GM10248 (cell line): ENCODE measurements at places on chromosomes 1 and 21.

DNA sequence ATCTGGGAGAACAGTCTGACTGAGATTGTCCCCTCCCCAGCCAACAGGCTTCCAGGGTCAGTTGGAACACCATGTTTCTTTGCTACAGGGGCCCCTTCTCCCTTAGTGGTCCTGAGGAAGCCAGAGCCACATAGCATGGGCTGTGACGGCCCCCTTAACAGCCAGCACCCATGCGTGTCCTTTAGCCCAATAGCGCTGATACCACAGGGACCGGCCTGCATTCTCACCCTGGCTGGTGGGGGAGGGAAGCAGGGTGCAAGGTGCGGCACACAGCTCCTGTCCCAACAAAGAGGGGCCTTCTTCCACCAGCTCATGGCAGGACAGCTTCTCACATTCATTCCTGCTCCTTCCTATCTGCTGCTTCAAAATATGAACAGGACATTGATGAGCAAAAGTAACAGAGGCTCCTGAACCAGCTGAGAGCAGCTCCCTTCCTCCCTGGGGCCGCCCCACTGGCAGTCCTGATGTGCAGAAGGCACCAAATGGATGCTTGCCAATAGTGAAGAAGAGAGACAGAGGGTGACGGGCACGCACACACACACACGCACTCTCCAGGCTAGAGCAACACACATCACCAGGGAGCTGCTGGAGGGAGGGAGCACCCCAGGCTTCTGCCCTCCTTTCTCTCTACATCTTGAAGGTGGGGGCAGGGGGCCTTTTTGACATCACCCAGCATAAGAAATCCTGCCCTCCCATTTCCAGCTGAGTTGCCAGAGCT, 99.4 kb downstream of the CRYAA start:
- no peak for DNase-seq

DNA sequence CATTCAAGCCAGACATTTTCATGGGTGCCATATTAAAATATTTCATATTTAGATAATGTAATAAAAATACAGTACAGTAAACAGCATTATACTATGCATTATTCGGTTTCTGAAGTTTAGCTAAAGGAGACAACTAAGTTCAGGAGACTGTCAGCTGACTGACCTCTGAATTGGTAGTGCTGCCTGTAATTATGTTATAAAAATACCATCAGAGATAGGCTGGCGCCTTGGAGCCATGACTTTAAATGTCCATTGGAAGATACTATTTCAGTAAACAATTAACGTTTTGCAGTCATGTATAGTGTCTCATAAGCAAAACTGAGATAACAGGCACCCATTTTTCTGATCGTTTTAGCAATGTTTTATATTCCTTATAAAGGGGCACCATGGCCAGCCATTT, 11.3 kb upstream of the RAB29 start:
- DNase-seq, result no peak

DNA sequence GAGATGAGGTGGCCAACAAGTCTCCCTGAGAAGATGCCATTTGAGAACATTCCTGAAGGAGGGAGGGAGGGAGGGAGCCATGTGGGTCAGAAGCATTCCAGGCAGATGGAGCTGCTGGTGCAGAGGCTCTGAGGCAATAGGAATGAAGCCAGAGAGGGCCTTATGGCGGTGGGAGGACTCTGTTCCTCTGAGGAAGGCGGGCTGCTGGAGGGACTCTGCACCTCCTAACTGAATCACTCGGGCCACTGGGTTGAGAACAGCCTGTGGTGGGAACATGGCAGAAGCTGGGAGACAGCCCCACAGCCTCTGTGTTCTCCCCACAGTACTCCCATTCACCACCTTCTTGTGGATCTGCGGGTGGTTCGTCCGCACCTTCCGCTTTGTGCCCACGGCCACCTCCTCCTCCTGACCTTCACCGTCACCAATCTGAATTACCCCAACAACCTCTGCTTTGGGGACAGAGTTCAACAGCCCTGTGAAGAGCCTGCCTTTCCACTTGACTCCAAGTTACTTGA, 2.4 kb upstream of the TMEM125 start:
- DNase-seq, result no peak

- no peak for DNase-seq
Measured at GRCh38 chr1:236397173-236397759, 3.2 kb downstream of the EDARADD start.

DNA sequence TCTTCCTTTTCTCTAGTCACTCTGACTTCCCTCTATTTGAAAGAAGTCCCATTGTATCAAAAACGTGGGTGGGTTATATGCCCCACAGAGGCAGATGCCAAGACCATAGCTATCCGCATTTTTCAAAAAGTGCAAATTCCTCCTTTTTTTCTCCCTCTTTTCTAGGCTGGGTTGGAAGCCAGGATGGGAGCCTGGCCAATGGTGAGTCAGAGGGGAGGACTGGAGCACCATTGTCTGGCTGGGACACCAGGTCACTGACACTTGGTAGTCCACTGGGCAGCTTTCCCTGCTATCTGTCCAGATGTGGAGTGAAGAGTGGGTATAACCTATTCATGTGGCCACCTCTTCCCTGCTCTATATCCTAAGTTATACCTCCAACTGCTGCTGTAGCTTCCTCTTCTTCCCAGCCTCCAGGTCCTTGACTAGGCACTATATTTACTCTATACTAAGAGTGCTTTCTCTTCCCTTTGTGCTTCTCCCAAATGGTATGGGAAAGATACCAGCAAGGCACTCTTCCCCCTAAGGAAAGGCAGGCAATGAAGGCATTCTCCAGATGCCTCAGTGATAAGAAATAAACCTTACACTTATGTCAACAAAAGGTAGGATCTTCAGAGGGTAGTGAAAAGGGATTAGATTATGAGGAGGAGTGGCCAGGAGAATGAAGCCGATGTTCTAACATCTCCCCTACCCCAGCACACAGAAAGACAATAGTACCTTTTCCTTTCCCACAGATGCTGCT, 12.9 kb downstream of the PI4KB start:
- no peak for DNase-seq

- DNase-seq, result no peak
Measured at GRCh38 chr1:31069392-31069791, 3.9 kb upstream of the PUM1 start.

DNA sequence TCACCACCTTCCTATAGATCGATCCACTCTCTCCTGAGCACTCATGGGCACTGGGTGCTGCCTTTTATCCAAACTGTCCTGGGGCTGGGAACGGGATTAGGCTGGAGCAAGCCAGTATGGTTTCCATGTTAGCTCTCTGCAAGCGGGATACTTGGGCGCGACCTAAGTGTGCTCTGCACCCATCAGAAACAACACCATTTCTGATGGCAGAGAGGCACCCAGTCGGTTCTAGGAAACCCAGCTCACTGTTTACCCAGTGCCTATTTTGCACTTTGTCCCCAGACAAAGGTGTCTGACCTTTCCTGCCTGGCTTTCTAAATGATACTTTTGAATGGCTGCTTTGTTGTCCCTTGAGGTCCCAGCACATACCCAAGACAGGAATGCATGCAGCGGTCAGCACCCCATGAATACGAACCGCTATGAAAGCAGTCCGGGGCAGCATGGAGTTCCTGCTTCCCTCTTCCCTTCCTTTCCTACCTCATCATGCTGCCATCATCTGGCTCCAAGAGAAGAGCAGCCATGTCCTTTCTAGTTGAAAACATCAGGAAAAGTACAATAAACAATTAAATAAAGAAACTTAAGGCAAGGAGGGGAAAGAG, 83.9 kb downstream of the TRABD2B start:
- DNase-seq, result no peak

- no peak for DNase-seq
Measured at GRCh38 chr1:25183126-25183980, 48.9 kb downstream of the SYF2 start.

DNA sequence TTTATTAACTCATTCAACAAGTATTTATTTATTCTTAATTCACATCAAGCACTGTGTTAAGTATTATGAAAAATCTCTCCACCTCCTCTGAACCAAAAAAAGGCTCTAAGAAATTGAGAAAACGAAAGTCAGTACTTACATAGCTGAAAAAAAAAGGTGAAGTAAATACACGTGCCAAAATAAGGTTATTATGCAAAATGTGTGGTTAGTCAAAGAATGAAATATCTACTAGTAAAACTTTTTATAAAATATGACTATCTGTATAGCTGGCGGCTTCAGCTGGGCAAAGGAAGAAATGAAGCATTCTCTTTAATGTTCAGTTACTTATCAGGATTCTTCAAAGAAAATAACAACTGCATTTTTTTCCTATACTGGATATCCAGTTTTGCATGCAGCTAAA, 35.5 kb upstream of the ASPM start:
- peak; percentile 8 for DNase-seq

- DNase-seq, result no peak
Measured at GRCh38 chr1:59927213-59927612, 640 bp upstream of the CYP2J2 start.

- DNase-seq, result peak; percentile 12
Measured at GRCh38 chr1:198157847-198158725, 1.3 kb downstream of the NEK7 start.

- no peak for DNase-seq
Measured at GRCh38 chr1:71755441-71755840, 526.9 kb downstream of the NEGR1 start.

DNA sequence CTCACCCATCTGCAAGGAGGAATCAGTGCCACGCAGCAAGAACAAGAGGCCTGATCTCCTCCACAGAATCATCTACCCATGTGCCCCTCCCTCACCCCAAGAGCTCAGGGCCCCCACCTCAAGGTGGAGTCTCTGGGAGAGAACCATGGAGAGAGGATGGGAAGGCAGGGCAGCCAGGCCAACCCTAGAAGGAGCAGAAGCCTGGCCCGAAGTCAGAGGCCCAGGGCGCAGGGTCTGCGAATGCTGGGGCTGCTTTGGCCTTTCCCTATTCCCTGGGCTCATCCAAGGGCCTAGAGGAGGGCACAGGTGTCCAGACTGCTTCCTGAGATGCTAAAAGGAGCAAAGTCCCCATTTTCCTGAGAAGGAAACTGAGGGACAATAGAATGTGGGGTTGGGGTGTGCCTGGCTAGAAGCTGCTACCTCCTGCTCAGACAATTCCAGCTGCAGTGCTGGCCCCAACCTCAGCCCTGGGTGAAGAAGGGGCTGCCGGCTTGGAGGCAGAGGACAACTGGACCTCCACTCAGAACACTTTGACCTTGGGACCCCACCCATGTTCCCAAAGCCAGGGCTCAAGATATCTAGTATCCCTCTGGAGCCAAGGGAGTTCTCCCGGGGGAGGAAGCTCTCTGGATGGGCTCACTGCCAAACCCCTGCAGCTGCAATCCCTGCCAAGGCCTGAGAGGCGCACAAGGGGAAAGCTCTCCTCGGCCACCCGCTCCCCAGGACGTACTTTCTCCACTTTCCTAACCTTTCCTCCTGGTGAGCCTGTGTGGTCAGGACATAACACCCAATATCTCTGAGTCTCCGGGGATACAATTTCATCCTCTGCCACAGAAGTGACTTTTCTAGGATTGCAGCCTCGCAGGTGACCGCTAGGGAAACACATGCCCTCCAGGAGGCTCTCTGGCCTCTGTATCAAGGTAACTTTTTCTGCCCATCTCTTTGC, 16.6 kb upstream of the LEMD1 start:
- DNase-seq, result no peak

GRCh38 chr1:215007880-215008279, 74.7 kb upstream of the KCNK2 start:
- no peak for DNase-seq

GRCh38 chr21:32423320-32424190, 11.0 kb downstream of the EVA1C start:
- no peak for DNase-seq

GRCh38 chr1:88472298-88472697, 211.8 kb upstream of the PKN2 start:
- no peak for DNase-seq

GRCh38 chr21:45330075-45330781, 42.5 kb upstream of the POFUT2 start:
- DNase-seq, result no peak
